ENCODE measurements at places on chromosomes 7 and 10.

DNA sequence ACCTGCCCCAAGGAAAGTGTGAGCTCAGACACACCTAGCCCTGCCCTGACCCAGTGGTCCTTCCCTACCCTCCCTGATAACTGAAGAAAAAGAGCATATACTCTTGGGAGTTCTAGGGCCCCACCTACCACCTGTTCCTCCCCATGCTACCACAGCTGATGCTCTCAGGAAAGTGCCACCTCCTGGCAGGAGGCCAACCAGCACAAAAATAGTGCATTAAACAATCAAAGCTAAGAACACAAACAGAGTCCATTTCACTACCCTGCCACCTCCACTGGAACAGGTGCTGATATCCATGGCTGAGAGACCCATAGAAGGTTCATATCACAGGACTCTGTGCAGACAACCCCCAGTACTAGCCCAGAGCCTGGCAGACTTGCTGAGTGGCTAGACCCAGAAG, 288.6 kb upstream of the PHF14 start:
- no peak for DNase-seq

GRCh38 chr10:113912582-113912981, 58.1 kb downstream of the NHLRC2 start:
- no peak for DNase-seq

DNA sequence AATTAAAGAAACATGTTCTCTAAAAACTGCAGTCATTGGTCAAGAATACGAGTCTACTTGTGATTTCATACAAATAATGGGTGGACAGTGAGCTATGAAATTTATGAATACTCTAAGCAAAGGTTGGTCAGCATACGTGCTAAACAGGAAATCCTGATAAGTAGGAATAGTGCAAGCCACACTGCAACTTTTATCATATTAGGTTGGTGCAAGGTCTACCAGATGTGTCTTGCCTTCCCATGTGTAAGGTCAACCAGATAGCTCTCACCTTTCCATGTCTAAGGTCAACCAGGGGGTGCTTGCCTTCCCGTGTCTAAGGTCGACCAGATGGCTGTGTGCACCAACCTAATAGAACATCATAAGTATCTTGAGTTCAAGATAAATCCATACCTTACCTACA, 2.0 kb upstream of the ITGB1 start:
- no peak for DNase-seq

DNA sequence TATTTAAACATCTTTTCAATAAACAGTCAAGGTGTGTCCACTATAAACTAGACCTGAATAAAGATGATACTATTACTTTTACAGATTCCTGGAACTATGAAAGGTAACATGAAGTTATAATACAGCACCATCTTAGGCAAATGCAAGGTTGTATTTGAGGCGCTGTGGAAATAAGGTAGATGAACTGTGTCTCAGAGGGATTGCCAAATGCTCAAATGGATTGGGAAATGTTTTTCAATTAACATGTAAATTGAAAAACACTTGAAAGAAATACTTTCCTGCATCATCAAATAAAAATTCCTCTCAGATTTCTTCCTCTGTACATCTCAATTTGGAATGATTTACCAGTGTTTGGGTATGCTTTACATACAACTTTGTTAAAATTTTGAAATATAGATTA, 139.4 kb downstream of the DKK1 start:
- no peak for DNase-seq

DNA sequence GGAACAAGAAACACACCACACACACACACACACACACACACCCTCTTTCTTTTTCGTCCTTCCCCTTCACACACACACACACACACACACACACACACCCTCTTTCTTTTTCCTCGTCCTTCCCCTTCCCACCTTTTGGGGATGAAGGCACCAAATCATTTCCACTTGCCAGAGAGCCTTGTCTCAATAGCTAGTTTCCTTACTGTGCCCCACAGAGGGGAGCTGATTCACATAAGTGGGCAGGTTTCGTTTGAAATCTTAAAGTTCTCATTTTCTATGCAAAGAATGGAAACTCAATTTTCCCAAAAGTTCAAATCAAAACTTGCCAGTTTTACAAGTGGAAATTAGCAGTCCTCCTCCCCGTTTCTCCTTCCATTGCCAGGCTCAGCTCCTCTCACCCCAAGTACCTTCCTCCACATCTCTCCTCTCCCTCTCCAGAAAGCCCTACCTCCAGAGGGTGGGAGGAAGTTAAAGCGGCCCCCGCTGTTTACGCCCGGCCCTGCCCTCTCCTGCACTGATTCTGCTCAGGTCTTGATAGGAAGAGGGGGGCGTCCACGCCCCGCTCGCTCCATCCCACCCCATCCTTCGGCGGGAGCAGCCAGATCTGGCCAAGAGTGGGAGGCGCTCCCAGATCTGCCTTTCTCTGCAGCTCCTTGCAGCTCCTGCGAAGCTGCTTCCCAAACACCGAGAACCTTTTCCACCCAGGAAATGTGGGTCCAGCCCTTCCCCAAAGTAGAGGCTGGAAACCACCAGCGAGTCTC, 1.3 kb downstream of the CTTNBP2 start:
- no peak for DNase-seq

- DNase-seq: no peak
These were observed 67.0 kb upstream of the INPP5A start for GRCh38 chr10:132470410-132471124.
